ENCODE measurements at places on chromosomes 13 and 19.
A peak's percentile ranks its signal among the peaks of the same experiment; 100 is the strongest.

DNA sequence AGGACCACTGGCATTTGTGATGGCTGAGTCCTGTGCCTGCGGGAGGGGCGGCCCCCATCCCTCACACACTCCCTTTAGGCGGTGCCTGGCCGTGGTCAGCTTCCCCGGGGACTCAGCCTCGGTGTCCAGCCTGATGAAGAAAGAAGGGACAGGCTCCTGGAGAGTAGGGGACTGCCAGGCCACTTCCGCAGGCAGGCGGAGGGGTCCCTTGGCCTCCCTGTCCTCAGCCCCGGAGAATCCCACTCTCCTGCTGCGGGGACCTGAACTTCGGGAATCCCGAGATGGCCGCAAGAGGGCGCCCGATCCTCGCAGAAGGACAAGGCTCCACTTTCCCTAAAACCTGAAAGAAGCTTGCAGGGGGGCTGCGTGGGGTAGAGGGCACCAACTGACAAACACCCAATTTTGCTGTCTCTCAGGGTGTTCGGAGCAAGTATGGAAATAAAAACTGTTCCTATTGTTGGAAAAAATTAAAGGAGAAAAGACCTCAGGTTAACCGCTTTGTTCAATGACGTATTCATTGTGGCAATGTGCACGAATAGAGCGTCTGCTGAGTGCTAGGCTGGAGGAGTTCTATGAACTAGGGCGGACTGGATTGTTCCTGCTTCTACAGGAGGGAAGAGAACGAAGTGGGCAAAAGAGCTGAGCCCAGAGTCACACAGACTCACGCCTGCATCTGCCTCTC, 297.3 kb downstream of the ZNF536 start:
- DNase-seq: no peak

DNA sequence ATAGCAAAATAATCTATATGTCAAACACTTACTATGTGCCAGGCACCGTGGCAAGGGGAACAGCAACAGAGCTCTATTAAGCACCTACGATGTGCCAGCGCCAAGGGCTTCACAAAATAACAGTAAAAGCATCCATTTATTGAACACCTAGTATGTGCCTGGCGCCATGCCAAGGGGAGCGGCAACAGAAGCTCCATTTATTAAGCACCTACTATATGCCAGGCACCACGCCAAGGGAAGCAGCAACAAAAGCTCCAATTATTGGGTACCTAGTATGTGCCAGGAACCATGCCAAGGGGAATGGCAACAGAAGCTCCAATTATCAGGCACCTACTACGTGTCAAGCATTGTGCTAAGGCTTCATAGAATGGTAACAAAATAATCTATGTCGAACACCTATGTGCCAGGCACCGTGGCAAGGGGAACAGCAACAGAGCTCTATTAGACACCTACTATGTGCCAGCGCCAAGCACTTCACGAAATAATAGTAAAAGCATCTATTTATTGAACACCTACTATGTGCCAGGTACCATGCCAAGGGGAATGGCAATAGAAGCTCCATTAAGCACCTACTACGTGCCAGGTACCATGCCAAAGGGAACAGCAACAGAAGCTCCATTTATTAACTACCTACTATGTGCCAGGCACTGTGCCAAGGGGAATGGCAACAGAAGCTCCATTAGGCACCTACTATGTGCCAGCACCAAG, 107.7 kb downstream of the PTPRS start:
- no peak for DNase-seq

GRCh38 chr19:44745341-44745831, 3.1 kb upstream of the BCL3 start:
- DNase-seq: peak; percentile 33

DNA sequence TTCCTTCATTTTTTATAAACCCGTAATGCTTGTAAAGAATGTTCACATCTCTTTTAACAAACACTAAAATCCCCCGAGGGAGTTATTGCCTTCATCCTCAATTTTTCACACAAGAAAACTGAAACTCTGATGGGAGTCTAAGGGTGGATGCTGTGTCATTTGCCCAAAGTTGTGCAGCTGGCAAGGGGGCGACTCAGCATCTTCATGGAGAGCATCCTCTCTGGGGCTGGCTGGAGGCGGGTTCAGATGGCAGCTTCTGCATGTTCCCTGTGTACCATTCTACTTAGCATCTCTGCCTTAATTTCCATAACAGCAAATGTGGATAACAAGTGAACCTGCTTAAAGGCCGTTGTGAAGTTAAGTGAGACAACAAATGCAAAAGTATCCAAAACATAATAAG, 256.4 kb downstream of the IRS2 start:
- DNase-seq: no peak

DNA sequence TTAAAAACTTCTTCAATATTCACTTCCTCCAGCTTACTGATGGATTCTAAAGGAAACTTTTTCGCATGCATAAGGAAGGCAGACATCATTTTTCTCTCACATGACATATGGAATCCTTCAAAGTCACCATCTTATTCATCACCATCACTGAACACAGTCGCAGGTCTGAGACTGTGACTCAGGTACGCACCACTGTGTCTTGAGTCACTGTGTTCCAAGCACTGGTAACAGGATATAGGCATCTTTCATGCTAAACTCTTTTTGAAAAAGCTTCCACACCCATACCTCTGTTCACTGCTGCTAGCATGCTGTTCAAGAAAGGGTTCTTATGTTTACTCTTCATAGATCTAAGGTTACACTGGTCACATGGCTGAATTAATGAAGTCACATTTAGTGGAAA, 67.0 kb upstream of the SIAH3 start:
- DNase-seq: no peak

GRCh38 chr13:113207460-113207859, 1.0 kb downstream of the PCID2 start:
- no peak for DNase-seq

DNA sequence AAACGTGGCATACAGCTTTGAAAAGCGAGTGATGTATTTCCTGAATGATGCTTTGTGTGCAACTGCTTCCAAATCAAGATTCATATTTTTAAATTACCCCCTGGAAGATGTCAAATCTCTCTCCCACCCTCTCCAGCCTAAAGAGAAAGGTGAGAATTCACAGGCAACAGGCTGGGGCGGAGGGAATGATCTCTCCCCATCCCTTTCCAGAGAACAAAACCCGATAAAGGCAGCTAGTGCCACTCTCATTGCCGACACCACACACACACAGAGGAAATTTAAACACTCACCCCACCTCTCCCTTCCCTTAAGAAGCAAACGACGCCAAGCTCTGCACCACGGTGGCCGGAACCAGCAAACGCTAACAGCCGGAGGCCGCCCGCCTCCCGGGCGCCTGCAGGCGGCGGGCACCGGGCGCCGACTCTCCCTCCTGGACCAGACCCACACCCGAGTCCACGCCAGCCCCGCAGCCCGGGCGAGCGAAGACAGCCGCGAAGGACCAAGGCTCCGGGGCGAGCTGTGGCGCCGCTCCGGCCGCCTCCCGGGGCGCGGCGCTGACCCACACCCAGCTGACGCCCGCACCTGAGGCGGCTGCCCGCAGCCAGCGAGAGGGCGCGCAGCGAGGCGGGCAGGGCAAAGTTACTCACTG, 477 bp downstream of the LNX2 start:
- DNase-seq: no peak

GRCh38 chr13:88895261-88895941, 1224.2 kb downstream of the SLITRK5 start:
- no peak for DNase-seq

DNA sequence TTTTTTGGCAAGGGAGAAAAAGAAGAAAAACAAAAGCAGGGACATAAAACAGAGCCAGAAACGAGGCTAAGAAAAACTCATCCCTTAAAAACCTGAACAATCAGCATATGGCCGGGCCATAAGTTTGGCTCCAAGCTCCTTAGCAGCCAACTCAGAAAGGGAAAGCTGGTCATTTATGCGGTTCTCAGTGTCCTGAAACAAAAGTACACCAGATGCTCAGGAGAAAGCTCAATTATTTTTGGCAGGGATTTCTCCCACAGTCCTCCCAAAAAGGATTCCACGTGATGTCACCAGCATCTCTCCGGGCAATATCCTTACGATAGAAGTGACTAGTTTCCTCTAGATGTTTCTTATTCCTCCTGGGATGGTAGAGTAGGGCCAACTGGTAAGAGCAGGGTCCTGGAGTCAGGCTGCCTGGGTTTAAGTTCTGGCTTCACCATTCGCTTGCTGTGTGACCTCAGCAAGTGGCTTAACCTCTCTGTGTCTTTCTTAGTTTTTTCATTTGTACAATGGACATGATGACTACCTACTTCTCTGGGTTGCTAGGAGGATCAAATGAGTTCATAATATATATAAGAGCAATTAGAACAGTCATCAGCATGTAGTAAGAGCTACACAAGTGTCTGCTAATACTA, 34.0 kb downstream of the PIN1 start:
- DNase-seq: no peak

DNA sequence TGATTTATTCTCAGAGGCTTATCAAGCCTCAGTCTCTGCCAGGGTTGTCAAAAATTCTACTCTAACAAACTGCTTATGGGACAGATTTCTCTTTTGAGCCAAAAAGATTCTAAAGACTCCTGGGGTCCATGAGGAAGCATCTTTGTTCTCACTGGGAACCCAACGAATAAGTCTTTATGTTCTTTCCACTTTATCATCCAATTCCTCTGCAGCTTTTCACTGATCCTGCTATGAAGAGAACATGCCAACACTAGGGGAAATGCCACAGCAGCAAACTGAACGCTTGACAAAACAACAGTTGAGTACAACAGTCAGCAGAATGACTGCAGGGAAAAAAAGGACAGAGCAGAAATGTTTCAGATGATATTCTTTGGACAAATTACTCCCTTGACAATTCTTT, 22.2 kb downstream of the DCLK1 start:
- DNase-seq: no peak

DNA sequence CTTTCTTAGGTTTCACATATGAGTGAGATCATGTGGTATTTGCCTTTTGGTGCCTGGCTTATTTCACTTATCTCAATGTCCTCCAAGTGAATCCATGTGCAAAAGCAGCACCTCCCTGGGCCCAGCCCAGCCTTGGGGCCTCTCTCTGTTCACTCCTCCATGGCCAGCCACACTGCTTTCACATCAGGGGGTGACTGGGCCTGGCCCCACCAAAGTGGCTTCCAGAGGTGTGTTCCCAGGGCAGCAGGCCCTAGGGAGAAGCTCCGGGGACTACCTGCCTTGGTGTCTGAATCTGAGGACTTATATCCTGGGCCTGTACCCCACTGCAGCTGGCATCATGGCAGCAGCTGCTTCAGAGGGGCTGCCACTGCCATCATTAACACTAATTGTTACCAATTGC, 829.9 kb upstream of the SLITRK5 start:
- no peak for DNase-seq

- DNase-seq: no peak
These were observed 258.4 kb downstream of the SPRY2 start for GRCh38 chr13:80082396-80083080.

- peak; percentile 24 for DNase-seq
These were observed 20.0 kb downstream of the XRCC1 start for GRCh38 chr19:43555185-43555770.

GRCh38 chr19:18603958-18604819, 2.4 kb downstream of the CRLF1 start:
- DNase-seq: no peak

DNA sequence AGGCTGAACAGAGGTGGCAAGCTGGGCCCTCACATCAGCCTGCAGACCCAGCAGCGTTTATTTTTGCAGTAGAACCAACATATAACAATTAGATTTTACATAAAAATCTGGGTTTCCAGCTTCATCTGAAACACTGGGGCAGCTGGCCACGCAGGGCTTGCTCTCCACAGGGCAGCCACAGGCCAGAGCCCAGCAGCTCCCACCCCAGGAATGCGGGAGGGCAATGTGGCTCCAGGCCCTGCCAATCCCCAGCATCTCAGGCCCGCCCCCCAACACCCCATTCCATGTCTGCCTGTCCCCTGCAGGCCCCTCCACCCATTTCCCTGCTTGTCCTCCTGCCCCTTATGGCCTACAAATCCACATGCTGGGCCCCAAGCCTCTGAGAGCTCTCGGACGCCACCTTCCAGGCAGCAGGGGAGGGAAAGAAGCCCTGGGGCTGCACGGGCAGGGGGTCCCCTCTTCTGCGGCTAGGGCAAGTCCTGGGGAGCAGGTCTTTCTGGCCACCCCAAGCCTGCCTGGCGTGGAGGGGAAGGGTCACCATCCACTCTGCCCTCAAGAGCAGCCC, 15.0 kb upstream of the VSTM2B start:
- DNase-seq: no peak

GRCh38 chr19:15394426-15394825, 14.8 kb upstream of the AKAP8 start:
- DNase-seq: no peak

- DNase-seq: no peak
These were observed 90.5 kb downstream of the COL4A2 start for GRCh38 chr13:110397436-110398115.

- no peak for DNase-seq
These were observed 3.7 kb upstream of the KRTDAP start for GRCh38 chr19:35493971-35494370.

DNA sequence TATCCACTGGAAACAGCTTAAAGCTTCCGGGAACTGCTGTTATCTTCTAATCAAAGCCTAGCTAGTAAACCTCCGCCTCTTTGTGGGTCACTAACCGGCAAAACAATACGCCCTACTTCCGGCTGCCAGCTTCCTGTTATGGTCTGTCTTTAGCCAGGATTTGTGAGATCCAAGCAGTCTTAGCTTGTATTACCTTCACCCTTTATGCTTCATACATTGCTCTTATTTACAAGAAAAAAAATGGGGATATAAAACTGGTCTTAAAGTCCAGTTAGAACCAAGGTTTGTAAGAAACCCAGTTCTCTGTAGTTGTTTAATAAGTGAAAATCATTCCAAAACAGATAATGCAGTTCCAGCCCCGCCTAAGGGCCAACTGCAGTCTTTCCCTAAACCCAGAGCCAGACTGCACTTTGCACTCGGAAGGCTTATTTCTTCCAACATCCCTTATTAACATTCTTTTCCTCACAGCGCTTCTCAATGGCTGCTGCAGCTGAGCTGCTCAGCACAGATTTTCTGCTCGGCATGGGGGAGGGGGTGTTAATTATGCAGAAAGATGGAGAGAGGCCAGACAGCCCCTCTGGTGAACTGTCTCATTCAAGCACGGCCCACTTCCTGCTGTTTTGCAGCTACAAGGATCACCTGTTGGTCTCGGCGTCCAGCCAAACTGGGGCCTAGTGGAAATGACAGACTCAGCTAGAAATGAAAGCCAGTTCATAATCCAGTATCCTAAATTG, 368.4 kb downstream of the KLF12 start:
- DNase-seq: peak; percentile 87

- no peak for DNase-seq
These were observed 187.9 kb upstream of the TSHZ3 start for GRCh38 chr19:31537136-31537535.
